Hematopoietic multipotent progenitor cell treated with erythropoietin and hydrocortisone succinate and interleukin-3 and kit ligand, for 15 days (in vitro differentiated cells): ENCODE measurements at places on chromosomes 3 and 15.

DNA sequence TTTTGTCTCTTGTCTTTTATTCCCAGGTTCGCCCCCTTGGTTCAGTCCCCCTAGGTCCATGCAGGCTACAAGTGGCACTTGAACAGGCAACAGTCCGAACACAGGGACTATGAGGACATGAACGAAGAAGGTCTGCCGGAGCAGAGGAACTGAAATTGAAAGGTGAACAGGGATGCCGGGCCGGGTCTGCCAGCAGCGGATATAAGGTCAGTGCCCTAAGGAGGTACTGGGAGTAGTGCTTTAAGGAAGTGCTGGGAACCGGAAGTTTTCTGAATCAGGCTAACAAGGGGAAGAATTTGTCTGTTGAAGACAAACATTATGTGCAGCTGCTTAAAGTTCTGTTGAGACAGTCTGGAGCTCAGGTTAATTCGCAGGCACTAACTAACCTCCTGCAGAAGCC, 46.8 kb downstream of the LSM3 start:
- no peak for DNase-seq

- DNase-seq, result no peak
Measured at GRCh38 chr15:46956456-46956855, 760.8 kb upstream of the SEMA6D start.

DNA sequence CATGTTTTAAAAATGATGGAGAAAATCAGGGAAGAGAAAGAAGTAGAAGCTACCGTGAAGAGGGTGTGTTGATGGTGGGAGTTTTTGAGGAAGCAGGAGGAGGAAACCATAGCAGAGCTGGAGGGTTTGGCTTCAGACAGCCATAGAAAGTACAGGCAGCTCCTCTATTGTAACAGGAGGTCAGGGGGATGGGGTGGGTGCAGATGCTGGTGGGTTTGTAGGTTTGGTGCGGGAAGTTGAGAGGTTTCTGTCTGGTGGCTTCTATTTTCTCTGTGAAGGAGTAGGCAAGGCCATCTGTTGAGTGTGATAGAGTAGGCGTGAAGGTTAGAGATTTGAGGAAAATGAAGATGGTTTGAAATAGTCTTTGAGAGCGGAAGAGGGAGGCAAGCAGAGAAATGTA, 97.7 kb upstream of the TBC1D5 start:
- no peak for DNase-seq

GRCh38 chr3:62100282-62100989, 272.9 kb downstream of the FEZF2 start:
- DNase-seq, result no peak

- DNase-seq, result no peak
Measured at GRCh38 chr3:195085356-195086130, 185.4 kb downstream of the XXYLT1 start.

- no peak for DNase-seq
Measured at GRCh38 chr3:112742934-112743333, 102.0 kb upstream of the CCDC80 start.

DNA sequence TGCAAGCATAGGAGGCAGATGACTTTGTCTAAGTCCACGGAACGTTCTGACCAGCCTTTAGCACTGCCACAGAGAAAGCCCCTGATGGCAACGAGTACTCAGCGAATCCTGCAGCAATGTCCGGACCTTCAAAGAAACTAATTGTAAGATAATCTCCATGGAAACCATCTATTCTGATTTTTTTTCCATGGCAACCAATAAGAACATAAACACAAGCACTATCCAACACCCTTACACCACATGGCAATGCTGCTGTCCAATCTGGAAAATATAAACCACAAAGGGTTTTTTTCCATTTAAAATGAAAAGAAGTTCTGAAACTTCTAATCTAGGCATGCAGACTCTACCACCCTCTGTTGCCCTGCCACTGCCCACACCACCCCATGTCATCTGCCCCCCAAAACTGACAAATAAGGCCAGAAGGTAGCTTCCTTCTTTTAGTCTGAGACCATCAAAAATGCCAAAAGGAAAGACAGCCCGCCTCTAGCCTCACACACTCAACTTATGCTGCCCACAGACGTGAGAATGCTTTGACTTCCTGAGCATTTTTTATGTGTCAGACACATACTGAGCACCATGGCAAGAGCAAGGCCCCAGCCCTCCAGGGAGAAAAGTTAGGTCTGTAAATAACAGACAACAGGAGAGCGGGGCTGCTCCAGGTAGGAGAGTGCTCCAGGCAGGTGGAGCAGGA, 44.5 kb downstream of the POC1A start:
- no peak for DNase-seq
